ENCODE measurements at places on chromosomes 3 and 15. TPM values are rescaled to one million over a fixed set of nuclear protein-coding genes. Genes with fewer than 3 reads are reported as not detected.

DNA sequence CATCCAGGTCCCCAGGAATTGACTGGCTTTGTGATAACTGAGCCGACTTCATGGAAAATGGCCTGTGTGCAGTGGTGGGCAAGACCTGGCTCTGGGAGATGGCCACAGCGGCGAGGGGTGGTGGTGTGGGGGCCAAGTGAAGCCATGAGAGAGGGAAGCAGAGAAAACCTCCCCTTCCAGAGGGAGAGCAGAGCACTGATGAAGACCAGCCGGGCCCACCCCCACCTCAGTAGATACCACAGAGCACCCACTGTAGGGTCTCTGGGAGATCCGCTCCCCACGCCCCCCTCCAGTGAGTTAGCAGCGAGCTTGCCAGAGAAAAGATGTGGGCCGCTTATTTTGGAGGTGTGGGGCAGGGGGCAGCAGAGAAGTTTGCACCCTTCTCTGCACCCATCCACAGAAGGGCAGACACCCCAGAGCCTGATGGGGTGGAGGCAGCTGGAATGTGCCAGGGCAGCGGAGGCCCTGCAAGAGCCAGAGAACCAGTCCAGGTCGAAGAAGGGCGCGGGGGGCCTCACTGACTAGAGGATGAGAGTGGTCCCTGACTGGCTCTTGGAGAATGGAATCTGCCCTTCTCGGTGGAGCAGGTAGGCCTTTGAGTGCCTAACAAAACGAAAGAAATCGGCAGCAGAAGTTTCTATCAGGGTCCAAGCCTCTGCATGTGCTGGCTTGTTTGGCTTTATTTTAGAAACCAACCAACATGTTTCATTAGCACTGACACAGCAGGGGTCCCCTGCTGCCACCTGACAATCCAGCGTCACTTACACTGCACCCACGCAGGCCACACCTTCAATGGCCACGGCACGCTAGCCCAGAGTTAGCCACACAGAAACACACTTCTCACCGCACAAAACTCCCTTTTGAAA lies 28.3 kb downstream of the MELTF start:
- peaks cover 11% of the 10 kb centered on the region for H3K4me1 ChIP-seq
- no peaks in the 10 kb centered on the region for H3K27me3 ChIP-seq
- H3K36me3 ChIP-seq = no peaks in the 10 kb centered on the region

- peaks cover 4% of the 10 kb centered on the region for H3K4me1 ChIP-seq
- DNase-seq = no peak
- H3K36me3 ChIP-seq = no peaks in the 10 kb centered on the region
- peaks cover 23% of the 10 kb centered on the region for H3K27me3 ChIP-seq
- H3K4me3 ChIP-seq = no peak overlapping the region
These were observed 66.6 kb upstream of the IGF1R start for GRCh38 chr15:98581715-98582114.

DNA sequence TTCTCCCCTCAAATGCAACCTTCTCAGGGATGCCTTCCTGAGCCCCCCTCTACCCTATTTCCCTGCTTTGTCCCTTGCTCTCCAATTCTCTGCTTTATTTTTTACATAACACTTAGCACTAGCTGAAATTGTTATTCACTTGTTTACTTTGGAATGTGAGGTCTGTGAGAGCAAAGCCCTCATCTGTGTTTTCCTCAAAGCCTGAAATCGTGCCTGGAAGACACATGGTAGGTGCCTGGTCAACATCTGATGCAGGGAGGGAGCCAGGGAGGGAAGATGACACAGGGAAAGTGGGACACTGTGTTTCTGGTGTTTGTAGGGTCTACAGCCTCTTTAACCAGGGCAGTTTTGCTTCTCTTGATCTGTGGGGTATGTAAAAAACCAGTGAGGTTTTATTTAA lies 23.6 kb downstream of the EIF2AK4 start:
- no peak overlapping the region for H3K27ac ChIP-seq
- no peaks in the 10 kb centered on the region for H3K4me1 ChIP-seq
- no peaks in the 10 kb centered on the region for H3K27me3 ChIP-seq

The KBTBD13 gene
- total RNA-seq = not detected

DNA sequence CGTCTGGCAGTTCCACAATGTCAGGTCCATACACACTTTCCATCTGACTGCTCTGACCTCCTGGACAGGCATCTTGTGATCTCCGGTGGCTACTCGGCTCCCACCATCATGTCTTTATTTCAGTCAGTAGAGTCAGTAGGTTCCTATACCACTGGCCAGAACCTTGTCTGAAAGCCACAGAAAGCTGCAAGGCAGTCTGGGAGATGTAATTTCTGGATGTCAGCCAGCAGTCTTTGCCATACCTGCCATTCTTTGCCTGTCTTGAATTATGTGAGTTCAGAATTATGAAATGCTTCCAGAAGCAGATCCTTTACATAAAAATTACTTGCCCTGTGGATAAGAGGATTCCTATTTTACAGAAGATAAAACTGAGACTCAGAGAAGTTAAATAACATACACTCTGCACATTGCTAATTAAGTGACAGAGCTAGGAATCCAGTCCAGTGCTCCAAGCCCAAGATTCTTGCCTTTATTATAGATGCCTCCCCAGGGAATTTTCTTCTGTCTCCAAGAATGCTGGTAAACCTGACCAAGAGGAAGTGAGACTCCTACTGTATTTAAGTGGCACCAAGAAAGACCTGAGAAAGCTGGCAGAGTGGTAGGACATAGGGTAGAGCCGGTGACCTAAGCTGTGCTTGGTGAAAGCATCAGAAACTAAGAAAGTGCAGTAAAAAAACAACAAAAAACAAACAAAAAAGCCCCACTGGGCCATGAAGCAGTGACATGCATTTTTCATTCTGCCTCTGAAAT lies 75.6 kb downstream of the IQCH start:
- H3K36me3 ChIP-seq = peaks cover 4% of the 10 kb centered on the region
- no peak overlapping the region for H3K4me3 ChIP-seq
- H3K27ac ChIP-seq = no peak overlapping the region
- no peaks in the 10 kb centered on the region for H3K4me1 ChIP-seq

The LXN gene
- total RNA-seq = 8.1 TPM

DNA sequence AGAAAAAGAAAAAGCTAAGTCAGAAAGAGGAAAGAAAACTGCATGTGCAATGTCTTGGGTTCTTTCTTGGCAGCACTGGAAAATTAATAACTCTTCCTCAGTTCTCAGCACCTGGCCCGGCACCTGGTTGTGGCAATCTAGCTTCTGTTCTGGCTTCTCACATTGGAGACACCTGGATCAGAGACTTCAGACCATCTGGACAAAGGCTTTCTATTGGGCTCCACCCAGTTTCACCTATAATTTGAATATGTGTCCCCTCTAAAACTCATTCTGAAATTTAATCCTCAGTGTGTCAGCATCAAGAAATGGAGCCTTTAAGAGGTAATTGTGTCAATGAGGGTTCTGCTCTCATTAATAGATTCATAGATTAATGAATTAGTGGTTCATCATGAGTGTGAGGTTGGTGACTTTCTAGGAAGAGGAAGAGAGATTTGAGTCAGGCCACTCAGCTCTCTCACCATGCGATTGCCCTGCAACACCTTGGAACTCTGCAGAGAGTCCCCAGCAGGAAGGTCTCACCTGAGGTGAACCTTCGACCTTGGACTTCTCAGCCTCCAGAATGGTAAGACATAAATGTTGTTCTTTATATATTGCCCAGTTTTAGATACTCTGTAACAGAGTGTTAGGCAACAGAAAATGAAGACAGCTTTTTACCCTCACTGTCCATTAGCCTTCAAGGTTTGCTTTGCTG lies 679.9 kb downstream of the NTRK3 start:
- H3K27ac ChIP-seq = no peak overlapping the region
- H3K4me1 ChIP-seq = no peaks in the 10 kb centered on the region
- no peak overlapping the region for H3K4me3 ChIP-seq

- peaks cover 8% of the 10 kb centered on the region for H3K27me3 ChIP-seq
- H3K36me3 ChIP-seq = no peaks in the 10 kb centered on the region
- no peak overlapping the region for H3K4me3 ChIP-seq
- no peaks in the 10 kb centered on the region for H3K4me1 ChIP-seq
- no peak overlapping the region for H3K27ac ChIP-seq
- no peak for DNase-seq
These were observed 313.7 kb downstream of the GAP43 start for GRCh38 chr3:115937054-115937453.

GRCh38 chr3:66075281-66075680 lies 36.6 kb upstream of the MAGI1 start:
- no peaks in the 10 kb centered on the region for H3K4me1 ChIP-seq
- H3K27me3 ChIP-seq = no peaks in the 10 kb centered on the region
- H3K4me3 ChIP-seq = no peak overlapping the region
- DNase-seq = no peak
- no peaks in the 10 kb centered on the region for H3K36me3 ChIP-seq
- H3K27ac ChIP-seq = no peak overlapping the region

- no peak overlapping the region for H3K27ac ChIP-seq
- H3K27me3 ChIP-seq = no peaks in the 10 kb centered on the region
- H3K4me3 ChIP-seq = no peak overlapping the region
- no peaks in the 10 kb centered on the region for H3K36me3 ChIP-seq
These were observed 41.2 kb downstream of the RGMA start for GRCh38 chr15:93047621-93048425.

DNA sequence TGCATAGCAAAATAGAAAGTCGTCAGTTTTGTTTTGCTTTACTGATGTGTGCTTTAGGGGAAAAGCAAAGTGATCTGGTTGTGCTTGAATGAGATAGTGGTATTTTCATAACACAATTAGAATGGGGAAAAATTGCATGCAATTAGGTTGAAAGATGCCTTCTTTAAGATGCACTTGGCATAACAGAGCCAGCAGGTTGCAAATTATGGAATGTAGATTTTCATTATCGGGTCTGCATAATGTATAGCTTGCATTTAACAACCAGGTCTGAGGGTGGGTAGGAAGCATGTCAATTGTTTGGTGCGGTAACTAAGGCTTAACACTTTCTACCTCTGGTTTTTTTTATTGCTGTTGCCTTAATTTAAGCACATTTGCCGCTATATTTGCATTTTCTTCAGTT lies 370.7 kb upstream of the MCTP2 start:
- peaks cover 9% of the 10 kb centered on the region for H3K27me3 ChIP-seq
- no peak for DNase-seq
- H3K4me1 ChIP-seq = peaks cover 2% of the 10 kb centered on the region
- H3K27ac ChIP-seq = no peak overlapping the region
- no peak overlapping the region for H3K4me3 ChIP-seq

- DNase-seq = no peak
- no peak overlapping the region for H3K4me3 ChIP-seq
- no peaks in the 10 kb centered on the region for H3K36me3 ChIP-seq
- H3K27me3 ChIP-seq = peaks cover 18% of the 10 kb centered on the region
- H3K4me1 ChIP-seq = no peaks in the 10 kb centered on the region
These were observed 76.5 kb upstream of the SPRED1 start for GRCh38 chr15:38176155-38176554.

The ZBBX gene
- total RNA-seq = not detected

DNA sequence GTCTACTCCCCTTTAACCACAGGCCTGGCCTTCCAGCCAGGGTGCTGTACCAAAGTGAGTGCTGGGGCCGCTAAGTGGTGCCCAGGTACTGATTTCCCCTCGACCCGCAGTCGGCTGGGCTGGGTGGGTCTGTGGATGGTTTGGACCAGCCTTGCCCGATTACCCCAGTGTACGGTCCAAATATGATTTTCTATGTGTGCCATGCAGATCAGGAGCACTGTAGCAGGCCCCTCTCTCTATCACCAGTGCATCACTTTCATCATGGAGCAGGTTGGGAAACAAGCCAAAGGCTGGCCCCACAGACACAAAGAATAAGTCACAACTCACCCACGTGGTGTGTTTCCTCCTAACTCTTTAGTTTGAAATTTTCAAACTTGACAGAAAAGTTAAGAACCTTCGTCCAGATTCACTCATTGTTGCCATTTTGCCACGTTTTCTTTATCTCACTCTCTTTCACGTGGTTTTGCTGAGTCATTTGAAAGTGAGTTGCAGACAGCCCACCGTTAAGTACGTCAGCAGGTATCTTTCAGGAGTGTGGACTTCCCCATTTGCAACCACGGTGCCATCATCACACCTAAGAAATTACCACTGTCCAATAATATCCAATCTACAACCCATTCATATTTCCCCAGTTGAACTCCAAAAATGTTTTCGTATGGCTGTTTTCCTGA lies 37.0 kb downstream of the ZNF710 start:
- no peaks in the 10 kb centered on the region for H3K36me3 ChIP-seq
- H3K4me1 ChIP-seq = peaks cover 73% of the 10 kb centered on the region
- H3K27me3 ChIP-seq = no peaks in the 10 kb centered on the region
- DNase-seq = peak; percentile 82

- H3K27ac ChIP-seq = no peak overlapping the region
- no peaks in the 10 kb centered on the region for H3K4me1 ChIP-seq
- no peak for DNase-seq
- H3K27me3 ChIP-seq = no peaks in the 10 kb centered on the region
- H3K4me3 ChIP-seq = no peak overlapping the region
These were observed 278.1 kb upstream of the LRTM1 start for GRCh38 chr3:55205990-55206389.
